Stimulated activated CD8-positive, alpha-beta memory T cell treated with anti-CD3 and anti-CD28 coated beads, Interleukin-2, amount 100 ng/mL, for 48 hours (primary cell): ENCODE measurements at places on chromosomes 16 and 17.

DNA sequence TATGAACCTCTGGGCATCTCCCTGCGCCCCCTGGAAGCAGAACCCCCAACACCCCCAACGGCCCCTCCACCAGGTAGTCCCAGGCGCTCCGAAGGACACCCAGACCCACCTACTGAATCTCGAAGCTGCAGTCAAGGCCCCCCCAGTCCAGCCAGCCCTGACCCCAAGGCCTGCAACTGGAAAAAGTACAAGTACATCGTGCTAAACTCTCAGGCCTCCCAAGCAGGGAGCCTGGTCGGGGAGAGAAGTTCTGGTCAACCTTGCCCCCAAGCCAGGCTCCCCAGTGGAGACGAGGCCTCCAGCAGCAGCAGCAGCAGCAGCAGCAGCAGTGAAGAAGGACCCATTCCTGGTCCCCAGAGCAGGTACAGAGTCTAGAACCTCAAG is 1.5 kb downstream of the BCL6B start:
- no peak for DNase-seq

- DNase-seq: no peak
Observed at GRCh38 chr16:29972500-29972899, 1.2 kb upstream of the TAOK2 start.

DNA sequence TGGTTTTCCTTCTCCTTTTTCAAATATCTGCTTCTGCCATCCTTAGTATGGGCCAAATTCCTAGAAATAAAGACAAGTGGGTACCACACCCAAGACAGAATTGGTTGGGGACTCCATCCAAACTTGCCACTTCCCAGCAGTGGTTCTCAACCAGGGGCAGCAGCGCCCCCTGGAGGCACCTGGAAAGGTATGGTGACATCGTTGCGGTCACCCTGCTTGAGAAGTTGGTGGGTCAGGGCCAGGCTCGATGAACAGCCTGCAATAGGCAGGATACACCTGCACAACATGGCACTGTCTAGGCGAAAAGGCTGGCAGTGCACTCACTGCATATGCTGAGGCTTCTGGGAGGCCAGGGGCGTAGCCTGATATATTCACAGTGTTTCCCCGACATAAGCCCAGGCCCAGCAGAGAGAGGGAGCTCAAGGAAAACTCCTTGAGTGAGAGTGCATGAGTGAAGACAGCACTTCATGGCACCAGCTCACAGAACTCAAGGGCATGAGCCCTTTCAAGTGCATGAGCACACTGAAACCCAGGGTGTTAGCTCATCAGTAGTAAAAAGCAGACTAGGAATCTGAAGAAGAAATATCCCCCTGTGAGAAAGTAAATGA is 57.7 kb downstream of the CMC2 start:
- peak; percentile 44 for DNase-seq

DNA sequence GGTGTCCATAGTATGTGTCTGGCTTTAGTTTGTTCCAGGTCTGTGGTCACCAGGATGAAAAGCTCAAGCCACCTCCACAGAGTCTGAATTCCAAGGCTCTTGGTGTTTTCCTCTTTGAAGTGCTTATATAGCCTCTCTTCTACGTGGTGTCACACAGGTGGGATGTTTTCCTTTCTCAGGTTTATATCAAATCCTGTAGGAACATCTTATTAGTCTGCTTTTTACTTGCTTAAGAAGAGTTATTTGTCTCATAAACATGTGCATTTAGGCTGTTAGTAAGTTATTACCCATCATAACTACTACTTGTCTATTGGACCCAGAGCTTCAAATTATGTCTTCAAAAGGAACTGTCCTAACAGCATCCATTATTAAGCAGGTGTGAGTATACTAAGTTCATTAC is at the start of gene KRT39:
KRT39 (minus strand) TSS at position 101 of the 400 bp plus-strand sequence; CDS start at position 9, 92 bp downstream.
- no peak for DNase-seq

- DNase-seq: peak; percentile 82
Observed at GRCh38 chr17:7394452-7395191, at the start of gene PLSCR3. PLSCR3 (minus strand) TSS chr17:7394525; CDS start chr17:7394110, 415 bp downstream.

DNA sequence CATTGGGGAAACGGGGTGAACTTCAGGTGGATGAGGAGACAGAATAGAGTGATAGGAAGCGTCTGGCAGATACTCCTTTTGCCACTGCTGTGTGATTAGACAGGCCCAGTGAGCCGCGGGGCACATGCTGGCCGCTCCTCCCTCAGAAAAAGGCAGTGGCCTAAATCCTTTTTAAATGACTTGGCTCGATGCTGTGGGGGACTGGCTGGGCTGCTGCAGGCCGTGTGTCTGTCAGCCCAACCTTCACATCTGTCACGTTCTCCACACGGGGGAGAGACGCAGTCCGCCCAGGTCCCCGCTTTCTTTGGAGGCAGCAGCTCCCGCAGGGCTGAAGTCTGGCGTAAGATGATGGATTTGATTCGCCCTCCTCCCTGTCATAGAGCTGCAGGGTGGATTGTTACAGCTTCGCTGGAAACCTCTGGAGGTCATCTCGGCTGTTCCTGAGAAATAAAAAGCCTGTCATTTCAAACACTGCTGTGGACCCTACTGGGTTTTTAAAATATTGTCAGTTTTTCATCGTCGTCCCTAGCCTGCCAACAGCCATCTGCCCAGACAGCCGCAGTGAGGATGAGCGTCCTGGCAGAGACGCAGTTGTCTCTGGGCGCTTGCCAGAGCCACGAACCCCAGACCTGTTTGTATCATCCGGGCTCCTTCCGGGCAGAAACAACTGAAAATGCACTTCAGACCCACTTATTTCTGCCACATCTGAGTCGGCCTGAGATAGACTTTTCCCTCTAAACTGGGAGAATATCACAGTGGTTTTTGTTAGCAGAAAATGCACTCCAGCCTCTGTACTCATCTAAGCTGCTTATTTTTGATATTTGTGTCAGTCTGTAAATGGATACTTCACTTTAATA is 7.0 kb upstream of the TMEM235 start:
- no peak for DNase-seq

DNA sequence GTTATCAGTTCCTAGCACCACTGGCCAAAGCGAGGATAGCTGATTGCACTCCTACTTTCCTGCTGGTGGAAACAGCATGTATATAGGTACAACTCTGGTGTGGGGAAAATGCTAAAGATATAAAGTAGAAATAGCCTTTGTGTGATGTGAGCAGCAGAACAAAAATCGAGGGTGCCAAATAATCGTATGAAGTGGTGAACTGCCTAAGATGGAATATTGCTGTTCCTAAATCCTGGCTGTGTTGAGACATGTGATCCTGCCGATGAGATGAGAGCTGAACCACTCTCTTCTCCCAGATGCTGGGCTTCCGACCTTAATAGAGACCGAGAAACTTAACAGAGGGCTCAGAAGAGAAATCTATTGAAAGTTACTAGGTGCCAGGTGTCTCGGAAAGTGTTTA is 117.8 kb downstream of the WWOX start:
- no peak for DNase-seq

GRCh38 chr16:2912330-2913199 is 834 bp downstream of the FLYWCH1 start:
- peak; percentile 17 for DNase-seq

- no peak for DNase-seq
Observed at GRCh38 chr17:40980117-40980516, 4.0 kb downstream of the KRT40 start.

DNA sequence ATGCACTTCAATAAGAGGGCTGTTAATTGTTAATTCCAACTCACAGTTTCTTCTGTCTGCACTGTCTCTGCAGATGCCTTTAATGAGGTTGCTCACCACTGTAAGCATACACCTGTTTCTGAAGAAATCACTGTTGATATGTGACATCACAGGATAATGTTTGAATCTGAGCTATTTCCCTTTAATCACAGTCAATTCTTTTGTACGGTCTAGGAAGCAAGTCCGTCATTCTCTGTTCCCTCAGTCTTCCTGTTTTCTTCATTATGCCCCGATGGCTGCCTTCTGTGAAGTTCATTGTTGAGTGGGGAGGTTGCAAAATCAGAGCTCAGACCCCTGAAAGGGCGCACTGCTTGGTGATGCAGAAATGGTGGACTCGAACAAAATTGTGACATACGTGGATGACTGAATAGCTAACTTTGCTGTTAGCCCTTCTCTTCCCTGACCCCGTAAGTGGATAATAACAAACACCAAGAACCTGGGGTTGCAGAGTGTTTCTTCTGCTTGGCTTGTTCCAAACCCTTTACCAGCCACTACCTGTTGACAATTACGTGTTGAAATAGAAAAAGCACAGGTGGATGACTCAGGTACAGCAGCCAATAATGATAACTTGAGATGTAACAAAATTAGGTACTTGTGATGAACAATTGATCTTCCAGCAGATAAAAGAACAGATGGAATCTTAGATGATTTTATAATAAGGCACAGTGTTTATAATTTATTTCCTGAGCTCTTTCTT is 71.9 kb upstream of the AXIN2 start:
- DNase-seq: no peak

- DNase-seq: no peak
Observed at GRCh38 chr16:84800158-84800978, 19.4 kb upstream of the CRISPLD2 start.

- DNase-seq: peak; percentile 80
Observed at GRCh38 chr16:70380248-70380918, 33.7 kb downstream of the DDX19A start.

DNA sequence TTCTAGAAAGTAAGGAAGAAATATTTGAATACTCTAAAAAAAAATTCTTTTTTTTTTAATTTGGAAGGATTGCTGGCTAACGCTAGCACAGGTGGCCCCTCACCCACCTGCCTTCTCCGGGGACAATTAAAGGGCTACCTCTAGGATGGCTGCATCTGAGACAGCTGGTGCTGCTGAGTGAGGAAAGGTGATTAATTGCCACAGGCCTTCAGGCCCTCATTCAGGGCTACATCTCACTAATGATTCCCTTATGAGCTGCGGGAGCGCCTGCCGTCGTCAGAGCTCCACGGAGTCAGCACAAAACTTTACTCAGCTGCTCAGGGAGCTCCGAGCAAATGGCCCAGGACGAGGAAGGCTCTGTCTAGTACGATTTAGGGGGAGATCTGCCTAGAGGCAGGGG is 27.0 kb upstream of the AKTIP start:
- no peak for DNase-seq

GRCh38 chr17:32483451-32484019 is 3.3 kb upstream of the CDK5R1 start:
- DNase-seq: no peak

GRCh38 chr17:1792495-1793446 is 30.9 kb downstream of the SERPINF1 start:
- no peak for DNase-seq

DNA sequence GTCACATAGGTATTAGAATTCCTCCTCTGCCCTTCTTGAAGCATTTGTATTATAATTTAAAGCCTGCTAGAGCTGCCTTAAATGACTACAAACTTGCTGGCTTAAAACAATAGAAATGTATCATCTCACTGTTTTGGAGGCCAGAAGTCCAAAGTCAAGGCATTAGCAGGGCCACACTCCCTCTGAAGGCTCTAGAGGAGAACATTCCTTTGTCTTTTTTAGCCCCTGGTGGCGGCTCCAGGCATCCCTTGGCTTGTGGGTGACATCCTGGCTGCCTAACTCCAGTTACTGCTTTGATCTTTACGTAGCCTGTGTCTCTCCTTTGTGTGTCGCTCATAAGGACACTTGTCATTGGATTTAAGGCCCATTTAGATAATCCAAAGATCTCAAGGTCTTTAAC is 186.6 kb upstream of the SALL1 start:
- DNase-seq: no peak

- no peak for DNase-seq
Observed at GRCh38 chr16:35908942-35909341, 2449.5 kb downstream of the TP53TG3F start.

- DNase-seq: no peak
Observed at GRCh38 chr16:78310990-78311561, 211.6 kb downstream of the WWOX start.

DNA sequence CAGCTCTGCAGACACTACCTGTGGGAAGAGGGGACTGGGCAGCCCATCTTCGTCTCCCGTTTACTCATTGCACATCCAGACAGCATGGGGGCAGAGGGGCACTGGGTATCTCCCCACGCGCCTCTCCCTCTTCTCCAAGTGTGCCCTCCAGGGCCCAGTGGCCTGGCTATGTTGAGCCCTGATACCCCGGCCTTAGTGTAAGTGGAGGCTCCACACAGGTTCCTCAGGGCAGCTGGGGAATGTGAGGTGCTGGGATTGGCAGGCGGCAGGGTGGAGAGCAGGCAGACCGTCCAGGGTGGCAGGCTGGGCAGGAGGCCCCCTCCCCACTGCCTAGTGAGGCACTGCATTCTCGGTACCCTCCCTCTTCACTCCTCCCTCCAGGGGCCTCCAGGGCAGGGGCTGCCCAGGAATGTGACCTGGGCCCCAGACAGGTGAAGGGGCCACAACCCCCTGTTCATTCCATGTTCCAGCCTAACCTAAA is 13.2 kb upstream of the NAGLU start:
- DNase-seq: no peak

GRCh38 chr17:44033861-44034408 is 19.2 kb upstream of the TMEM101 start:
- DNase-seq: no peak

DNA sequence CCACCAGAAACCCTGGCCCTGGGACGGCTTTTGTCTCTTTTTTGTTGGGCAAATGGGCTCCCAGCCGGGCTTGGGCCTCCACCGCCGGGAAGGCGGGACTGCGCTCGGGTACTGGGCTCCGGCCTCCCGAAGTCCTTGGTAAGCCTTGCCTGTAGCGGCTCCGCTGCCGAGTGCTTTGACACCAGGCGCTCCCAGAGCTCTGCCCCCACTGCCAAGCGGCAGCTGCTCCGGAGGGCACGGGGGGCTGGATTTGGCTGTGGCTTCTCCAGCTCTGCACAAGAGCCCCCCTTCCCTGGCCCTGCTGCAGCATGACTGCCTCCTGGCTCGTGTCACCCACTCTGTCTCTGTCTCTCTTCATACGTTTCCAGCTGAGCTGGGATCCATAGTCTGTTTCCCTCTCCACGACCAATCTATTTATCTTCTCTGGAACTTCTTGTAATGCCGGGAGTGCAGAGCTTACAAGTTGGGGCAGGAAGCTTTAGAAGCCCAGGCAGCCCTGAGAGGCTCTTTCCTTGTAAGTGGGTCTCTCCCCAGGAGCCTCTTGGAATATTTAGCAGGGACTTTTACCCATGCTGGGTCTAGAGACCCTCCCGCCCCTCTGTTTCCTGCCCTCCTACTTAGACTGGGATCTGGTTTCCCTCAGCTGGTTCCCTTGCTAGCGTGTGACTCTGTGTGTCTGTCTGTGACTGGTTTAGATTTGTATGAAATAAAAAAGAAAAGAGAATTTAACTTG is 246.9 kb upstream of the GSE1 start:
- DNase-seq: no peak

- DNase-seq: no peak
Observed at GRCh38 chr17:13385481-13385911, 216.2 kb downstream of the HS3ST3A1 start.

GRCh38 chr17:52930581-52930980 is 772.1 kb upstream of the CA10 start:
- no peak for DNase-seq

DNA sequence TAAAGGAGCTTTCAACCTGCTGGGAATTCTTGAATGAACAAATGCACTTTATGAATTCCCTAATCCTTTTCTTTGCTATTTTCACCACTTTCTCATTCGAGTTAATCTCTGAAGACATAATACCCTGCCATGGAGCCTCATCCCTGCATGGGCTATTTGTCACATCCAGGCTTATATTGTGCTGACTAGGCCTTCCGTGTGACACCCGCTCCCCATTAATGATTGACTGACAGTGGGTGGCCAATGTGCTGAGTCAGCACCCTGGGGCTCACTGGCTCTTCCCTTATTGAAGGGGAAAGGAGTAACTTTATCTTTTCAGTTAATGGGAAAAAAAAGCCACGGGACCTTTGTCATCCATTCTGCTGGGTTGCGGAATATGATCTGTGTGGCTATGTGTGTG is 1024.8 kb upstream of the EEF2KMT start:
- DNase-seq: no peak
